Mesenteric fat pad (tissue), 1 donor: ENCODE measurements at places on chromosomes 11 and 22.

GRCh38 chr11:101083335-101083734, 46.3 kb downstream of the PGR start:
- no peak for DNase-seq

DNA sequence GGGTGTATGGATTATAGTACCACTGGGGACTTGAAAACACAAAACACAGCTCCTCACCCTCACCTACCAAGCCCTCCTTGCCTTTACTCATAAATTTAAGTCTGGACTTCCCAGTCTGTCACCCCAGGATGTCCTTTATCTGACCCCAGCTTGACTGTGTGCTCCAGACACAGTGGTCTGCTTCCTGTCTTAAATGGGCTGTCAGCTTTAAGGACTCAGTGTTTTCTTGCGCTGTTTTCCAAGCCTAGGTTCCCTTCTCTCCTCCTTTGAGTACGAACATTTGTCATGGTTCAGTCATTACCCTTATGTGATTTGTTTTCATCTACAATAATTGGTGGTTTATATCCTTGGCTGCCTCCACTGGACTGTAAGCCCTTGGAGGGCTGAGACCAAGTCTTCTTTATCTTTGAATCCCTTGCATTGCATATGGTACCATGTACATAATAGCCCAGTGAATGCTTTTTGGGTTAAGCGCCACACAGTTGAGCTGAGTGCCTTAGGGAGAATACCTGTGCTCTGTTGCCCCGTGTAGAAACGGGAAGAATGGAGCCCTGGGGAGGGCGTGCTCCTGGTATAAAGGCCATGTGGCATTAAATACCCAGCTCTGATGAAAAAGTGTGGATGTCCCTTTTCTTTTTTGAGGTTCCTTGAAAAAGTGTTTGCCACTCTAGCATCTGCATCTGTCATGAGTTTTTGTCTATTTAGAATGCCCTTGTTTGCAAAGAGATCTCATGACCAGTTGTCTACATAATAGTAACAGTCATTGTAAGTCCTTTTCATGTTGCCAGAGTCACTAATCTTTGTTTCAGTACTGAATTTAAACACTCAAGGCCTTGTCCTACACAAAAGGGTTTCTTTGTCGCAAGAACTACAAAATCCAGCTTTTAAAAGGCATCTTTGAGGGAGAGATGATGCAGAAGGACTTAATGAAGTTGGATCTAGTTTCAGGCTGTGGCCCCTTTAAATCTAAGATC, 14.0 kb downstream of the PANX1 start:
- no peak for DNase-seq

DNA sequence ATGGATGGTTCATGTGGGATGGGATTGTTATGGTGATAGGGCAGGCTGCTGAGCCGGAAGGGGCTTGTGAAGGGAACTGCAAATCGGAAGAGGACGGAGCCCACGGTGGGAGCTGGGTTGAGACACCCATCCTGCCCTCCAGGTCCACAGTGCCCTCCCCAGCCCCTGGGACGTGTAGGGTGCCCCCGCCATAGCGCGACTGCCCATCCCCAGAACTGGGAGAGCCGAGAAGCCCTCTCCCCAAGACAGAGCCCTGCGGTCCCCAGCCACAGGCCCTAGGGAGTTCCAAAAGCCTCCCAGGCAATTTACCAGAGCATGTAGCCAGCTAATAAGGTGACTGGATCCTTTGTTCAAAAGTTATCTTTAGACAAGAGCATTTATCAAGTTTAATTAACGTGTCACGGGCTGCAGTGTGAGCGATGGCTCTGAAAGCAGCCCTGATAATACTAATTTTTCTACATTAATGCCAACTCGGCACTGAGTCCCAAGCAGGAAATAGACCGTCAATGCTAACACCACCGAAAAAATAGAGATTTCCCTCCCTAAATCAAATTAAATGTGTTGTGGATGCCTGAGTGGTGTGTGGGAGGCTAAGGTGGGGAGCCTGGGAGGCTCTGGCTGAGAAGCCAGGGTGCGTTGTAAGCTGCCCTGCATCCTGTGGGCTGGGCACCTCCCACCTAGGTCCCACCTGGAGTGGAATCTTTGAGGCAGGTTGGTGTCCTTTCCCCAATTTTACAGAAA, 76.8 kb upstream of the RTL6 start:
- DNase-seq, result peak; percentile 76

GRCh38 chr11:28466506-28466905, 358.3 kb downstream of the METTL15 start:
- no peak for DNase-seq

GRCh38 chr11:108210441-108210840, 12.0 kb downstream of the NPAT start:
- no peak for DNase-seq

- no peak for DNase-seq
Observed at GRCh38 chr11:47186076-47186699, at the start of gene PACSIN3. Gene PACSIN3 (minus strand): TSS chr11:47186434. CDS start chr11:47182727, 3,707 bp downstream.

- peak; percentile 83 for DNase-seq
Observed at GRCh38 chr22:44544816-44545433, 46.9 kb upstream of the RTL6 start.

GRCh38 chr11:47406896-47407745, 1.3 kb upstream of the SLC39A13 start:
- no peak for DNase-seq

DNA sequence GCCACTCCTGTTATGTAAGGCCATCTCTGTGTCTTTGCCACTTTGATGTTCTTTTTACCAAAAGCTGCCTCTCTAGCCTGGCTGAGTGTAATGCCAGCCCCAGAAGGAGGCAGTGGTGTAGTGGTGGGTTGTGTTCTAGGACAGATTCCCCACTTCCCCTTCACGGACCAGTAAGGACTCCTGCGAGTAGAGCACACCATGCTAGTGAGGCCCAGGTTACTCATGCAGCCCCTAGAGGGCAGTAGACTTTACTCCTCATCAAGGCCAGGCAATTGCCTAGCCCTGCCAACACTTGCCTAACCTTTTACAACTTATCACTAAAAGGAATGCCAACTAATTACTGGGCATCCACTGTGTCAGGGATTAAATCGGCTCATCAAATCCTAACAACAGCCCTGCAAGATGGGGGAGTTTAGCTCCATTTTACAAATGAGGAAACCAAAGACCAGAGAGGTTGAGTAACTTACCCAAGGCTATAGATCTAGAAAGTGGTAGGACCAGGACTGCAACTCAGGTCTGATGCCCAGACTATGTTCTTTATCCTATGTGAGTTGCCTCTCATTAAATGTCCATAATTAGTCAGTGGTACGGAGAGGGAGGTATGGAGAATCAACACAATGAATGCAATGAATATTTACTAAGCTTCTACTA, 75.3 kb downstream of the APIP start:
- no peak for DNase-seq

DNA sequence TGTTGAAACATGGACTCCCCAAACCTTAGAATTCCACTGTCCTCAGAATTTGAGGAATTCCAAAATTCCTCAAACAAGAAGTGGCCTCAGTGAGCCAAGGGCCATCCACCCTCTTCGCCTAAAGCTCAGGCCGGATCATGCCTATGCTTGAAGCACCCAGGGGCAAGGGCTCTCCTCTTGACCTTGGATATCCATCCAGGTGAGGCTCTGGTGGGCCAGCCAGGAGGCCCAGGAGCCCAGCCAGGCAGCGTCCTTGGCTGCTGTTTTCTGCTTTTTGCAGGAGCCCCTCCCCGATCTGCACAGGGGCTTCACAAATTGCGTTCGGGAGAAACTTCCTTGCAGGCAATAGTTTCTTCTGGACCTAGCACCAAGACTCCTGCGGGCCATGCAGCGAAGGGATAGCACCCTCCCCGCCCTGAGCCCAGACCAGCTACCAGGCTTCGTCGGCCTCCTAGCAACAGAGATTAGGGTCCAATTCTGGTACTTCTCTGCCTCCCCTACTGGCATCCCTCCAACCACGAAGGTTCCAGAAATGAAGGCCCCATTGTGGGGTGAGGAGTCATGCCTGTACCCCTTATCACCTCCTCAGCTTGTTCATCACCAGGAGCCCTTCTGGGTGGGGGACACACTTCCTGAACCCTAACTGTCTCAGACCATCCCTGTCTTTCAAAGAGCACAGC, 2.0 kb downstream of the PHLDA2 start:
- DNase-seq, result no peak

- no peak for DNase-seq
Observed at GRCh38 chr22:39094717-39095389, 2.2 kb upstream of the APOBEC3H start.

DNA sequence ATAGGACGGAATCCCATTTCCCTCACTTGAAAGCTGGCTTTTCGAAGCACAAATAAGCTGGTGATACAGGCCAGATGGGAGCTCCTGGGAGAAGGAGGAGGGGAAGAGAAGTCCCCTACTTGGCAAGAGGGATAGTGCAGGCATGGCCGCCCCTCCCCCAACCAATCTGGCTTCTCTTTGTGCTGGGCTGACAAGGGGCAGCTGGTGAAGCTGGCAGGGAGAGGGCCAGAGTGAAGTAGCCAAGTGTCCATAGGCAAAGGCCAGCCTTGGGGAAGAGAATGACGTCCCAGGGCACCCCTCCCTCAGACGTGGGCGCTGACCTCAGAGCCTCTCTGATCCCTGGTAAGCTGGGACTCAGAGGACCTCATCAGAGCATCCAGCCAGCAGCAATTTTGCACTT, 78.7 kb upstream of the GRAMD1B start:
- DNase-seq, result no peak

- DNase-seq, result no peak
Observed at GRCh38 chr11:63970902-63971301, 3.5 kb upstream of the COX8A start.
